Colonic mucosa (tissue), 4 donors: ENCODE measurements at places on chromosomes 12 and 14. TPM values are rescaled to one million over a fixed set of nuclear protein-coding genes. Genes with fewer than 3 reads are reported as not detected.

The PLBD2 gene
- total RNA-seq = 23.4 TPM

The TMCC3 gene
- 77.4 TPM for total RNA-seq

The ACRBP gene
- 1.9 TPM for total RNA-seq

The SIRT4 gene
- 1.3 TPM for total RNA-seq

The CCNB1IP1 gene
- total RNA-seq = 20.5 TPM

The LGMN gene
- total RNA-seq = 107 TPM

The CAPZA3 gene
- not detected for total RNA-seq

The CIROP gene
- total RNA-seq = not detected

The MORN3 gene
- not detected for total RNA-seq

The CCDC196 gene
- total RNA-seq = 0.82 TPM

The TOMM20L gene
- total RNA-seq = not detected

The PLEKHG7 gene
- 0.32 TPM for total RNA-seq

GRCh38 chr14:74856366-74856765 is 19.6 kb downstream of the PROX2 start:
- H3K4me3 ChIP-seq = no peak overlapping the region
- no peaks in the 10 kb centered on the region for H3K27me3 ChIP-seq
- H3K27ac ChIP-seq = no peak overlapping the region
- no peaks in the 10 kb centered on the region for H3K36me3 ChIP-seq
- H3K4me1 ChIP-seq = no peaks in the 10 kb centered on the region

- H3K4me1 ChIP-seq = no peaks in the 10 kb centered on the region
- DNase-seq = no peak
- H3K36me3 ChIP-seq = no peaks in the 10 kb centered on the region
- no peak overlapping the region for H3K27ac ChIP-seq
Measured at GRCh38 chr14:95320955-95321600, 1.4 kb upstream of the CLMN start.

GRCh38 chr12:115402443-115403180 is 718.6 kb upstream of the TBX3 start:
- no peaks in the 10 kb centered on the region for H3K4me1 ChIP-seq
- DNase-seq = no peak
- H3K4me3 ChIP-seq = no peak overlapping the region
- no peaks in the 10 kb centered on the region for H3K36me3 ChIP-seq

DNA sequence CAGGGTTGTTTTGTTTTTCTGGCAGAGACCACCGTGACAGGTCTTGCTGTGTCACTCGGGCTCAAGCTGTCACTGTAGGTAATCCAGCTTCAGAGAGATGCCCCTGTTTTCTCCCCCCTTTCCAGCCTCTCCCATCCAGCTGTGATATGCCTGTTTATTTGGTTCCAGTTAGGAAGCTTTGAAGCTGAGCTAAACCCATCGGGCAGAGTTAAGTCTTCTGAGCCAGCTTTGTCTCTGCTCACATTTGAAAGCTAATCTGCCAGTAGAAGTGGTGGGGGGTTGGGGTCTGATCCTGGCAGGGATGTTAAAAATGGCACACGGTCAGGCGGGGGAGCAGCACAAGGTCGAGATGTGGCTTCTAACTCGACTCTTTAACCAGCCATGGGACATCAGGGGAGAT is 130.0 kb downstream of the TSPAN9 start:
- H3K4me1 ChIP-seq = no peaks in the 10 kb centered on the region
- no peaks in the 10 kb centered on the region for H3K36me3 ChIP-seq
- no peak overlapping the region for H3K4me3 ChIP-seq
- H3K27ac ChIP-seq = no peak overlapping the region

DNA sequence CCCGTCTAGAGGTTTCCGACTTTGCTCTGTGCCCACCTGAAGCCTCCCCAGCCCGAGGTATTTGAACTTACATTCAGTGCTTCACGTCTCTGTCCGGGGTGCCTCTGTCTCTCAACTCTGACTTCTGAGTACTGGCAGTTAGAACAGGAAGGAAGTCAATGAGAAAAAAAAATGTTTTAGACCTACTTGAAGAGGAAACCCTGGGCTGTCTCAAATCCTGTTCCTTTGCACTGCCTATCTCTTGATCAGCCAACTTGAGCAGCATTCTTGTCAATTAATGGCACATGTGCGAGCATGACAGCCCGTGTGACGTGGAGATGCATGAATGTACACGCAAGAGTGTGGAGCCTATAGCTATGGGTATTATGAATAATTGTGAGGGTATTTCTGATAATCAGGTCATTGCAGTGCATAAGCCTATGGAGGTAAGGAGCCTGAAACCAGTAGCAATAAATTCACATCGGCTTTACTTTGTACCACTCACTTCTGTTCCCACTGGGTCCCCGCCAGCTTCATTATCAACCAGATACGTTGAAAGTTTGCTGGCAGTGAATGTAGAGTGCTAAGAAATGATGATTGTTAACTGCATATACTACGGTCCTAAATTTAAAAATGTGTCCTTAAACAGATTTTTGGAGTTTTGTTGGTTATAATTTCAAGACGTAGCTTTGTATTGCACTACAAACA is at the start of gene ARHGDIB:
TSS of gene ARHGDIB (minus strand) at position 136 of the 687 bp plus-strand sequence. CDS start 10,889 bp downstream, outside the sequence.
- H3K4me3 ChIP-seq = peak within 1 kb of the TSS; percentile 32
- H3K36me3 ChIP-seq = no peaks in the 10 kb centered on the region
- peak; percentile 39 for DNase-seq
- no peaks in the 10 kb centered on the region for H3K4me1 ChIP-seq
- H3K27me3 ChIP-seq = no peaks in the 10 kb centered on the region

GRCh38 chr14:51603495-51603894 is 48.2 kb upstream of the FRMD6 start:
- no peaks in the 10 kb centered on the region for H3K36me3 ChIP-seq
- no peak overlapping the region for H3K4me3 ChIP-seq
- H3K4me1 ChIP-seq = no peaks in the 10 kb centered on the region
- no peak overlapping the region for H3K27ac ChIP-seq

DNA sequence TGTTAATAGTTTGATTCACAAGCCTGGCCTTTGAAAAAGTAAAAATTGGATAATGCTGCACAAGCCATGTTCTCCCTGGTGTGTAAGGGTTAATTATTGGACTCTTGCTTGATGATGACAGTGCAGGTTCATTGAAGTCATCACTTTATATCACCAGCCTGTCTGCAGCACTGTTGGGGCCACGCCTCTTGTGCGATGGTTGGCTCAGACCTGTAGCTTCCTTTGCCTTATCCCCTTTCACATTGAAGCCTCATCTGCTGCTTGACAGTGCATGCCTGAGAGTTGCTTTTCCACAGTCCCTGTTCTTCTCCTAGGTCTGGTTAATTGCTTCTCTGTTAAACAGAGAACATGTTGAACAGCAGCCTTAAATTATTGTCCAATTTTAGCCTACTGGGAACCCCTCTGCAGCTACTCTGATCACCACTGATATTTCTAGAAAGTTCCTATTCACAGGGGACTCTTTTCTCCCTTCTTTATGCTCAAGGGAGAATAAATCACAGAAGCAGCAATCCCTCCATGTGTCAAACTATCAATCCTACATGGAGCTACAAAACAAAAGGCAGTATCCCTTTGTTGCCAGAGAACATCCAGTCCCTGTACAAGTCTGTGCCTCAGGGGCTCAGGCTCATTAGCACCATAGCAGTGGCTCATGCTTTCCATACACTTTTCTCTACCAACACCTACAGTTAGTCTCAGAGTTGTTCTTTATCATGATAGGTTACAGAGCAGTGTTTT is 322.1 kb downstream of the RGS6 start:
- no peak for DNase-seq
- no peak overlapping the region for H3K4me3 ChIP-seq
- no peak overlapping the region for H3K27ac ChIP-seq
- H3K36me3 ChIP-seq = no peaks in the 10 kb centered on the region
- H3K27me3 ChIP-seq = no peaks in the 10 kb centered on the region

DNA sequence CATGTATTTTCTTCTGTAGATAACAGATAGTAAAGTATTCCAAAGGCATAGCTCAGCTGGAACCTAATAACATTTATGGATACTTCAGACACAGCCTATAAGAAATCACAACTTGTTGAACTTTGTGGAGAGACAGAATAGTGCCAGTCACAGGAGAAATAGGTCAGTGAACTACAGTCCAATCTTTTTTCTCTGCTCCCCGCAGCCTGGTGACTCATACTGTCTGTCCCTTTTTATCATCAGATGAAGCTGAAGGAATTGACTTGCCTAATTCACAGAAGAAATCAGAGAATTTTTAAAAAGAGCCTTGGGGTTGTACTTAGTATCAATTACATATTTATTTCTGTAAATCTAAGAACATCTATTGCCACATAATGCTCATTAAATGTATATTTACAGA is 222.3 kb downstream of the ALG10 start:
- no peaks in the 10 kb centered on the region for H3K36me3 ChIP-seq
- H3K27me3 ChIP-seq = no peaks in the 10 kb centered on the region
- DNase-seq = no peak
- H3K4me1 ChIP-seq = no peaks in the 10 kb centered on the region
- no peak overlapping the region for H3K4me3 ChIP-seq
- H3K27ac ChIP-seq = no peak overlapping the region

GRCh38 chr12:66438601-66439000 is 136.3 kb downstream of the HELB start:
- no peaks in the 10 kb centered on the region for H3K27me3 ChIP-seq
- no peak overlapping the region for H3K4me3 ChIP-seq
- no peak overlapping the region for H3K27ac ChIP-seq
- no peak for DNase-seq

GRCh38 chr12:89333564-89334252 is 18.6 kb downstream of the DUSP6 start:
- H3K36me3 ChIP-seq = no peaks in the 10 kb centered on the region
- no peaks in the 10 kb centered on the region for H3K27me3 ChIP-seq
- no peak overlapping the region for H3K4me3 ChIP-seq
- peak; percentile 45 for DNase-seq
- no peak overlapping the region for H3K27ac ChIP-seq
- H3K4me1 ChIP-seq = no peaks in the 10 kb centered on the region

DNA sequence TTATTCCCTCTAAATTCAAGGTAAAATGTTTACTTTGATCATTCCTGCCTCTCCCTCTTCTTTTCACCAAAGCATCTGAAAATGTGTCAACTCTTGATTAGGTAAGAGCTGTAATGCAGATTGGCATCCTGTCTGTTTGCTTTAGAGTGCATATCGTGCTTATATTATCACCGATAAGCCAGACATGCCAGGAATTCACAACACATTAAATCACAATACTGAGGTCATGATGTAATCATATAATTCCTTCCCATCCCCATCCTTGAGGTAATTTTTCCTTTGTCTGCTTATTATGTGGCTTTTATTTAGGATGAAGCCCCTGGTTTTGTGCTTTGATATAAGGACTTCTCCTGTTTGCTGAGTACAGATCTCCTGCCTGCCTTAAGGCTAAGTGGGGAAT is 10.2 kb downstream of the DDX47 start:
- no peak overlapping the region for H3K27ac ChIP-seq
- H3K27me3 ChIP-seq = no peaks in the 10 kb centered on the region
- H3K4me3 ChIP-seq = no peak overlapping the region
- DNase-seq = no peak
- H3K36me3 ChIP-seq = peaks cover 23% of the 10 kb centered on the region

GRCh38 chr14:52678591-52678990 is 16.8 kb downstream of the ERO1A start:
- no peaks in the 10 kb centered on the region for H3K4me1 ChIP-seq
- peaks cover 4% of the 10 kb centered on the region for H3K36me3 ChIP-seq
- no peak overlapping the region for H3K4me3 ChIP-seq
- H3K27ac ChIP-seq = no peak overlapping the region
- no peak for DNase-seq
- no peaks in the 10 kb centered on the region for H3K27me3 ChIP-seq

GRCh38 chr14:90556666-90557450 is 160.0 kb downstream of the CALM1 start:
- H3K4me1 ChIP-seq = no peaks in the 10 kb centered on the region
- H3K36me3 ChIP-seq = no peaks in the 10 kb centered on the region
- DNase-seq = no peak
- H3K27ac ChIP-seq = no peak overlapping the region
- H3K27me3 ChIP-seq = no peaks in the 10 kb centered on the region

GRCh38 chr12:75909714-75910656 is 121.6 kb downstream of the PHLDA1 start:
- no peaks in the 10 kb centered on the region for H3K36me3 ChIP-seq
- H3K4me3 ChIP-seq = no peak overlapping the region
- DNase-seq = no peak
- no peak overlapping the region for H3K27ac ChIP-seq

DNA sequence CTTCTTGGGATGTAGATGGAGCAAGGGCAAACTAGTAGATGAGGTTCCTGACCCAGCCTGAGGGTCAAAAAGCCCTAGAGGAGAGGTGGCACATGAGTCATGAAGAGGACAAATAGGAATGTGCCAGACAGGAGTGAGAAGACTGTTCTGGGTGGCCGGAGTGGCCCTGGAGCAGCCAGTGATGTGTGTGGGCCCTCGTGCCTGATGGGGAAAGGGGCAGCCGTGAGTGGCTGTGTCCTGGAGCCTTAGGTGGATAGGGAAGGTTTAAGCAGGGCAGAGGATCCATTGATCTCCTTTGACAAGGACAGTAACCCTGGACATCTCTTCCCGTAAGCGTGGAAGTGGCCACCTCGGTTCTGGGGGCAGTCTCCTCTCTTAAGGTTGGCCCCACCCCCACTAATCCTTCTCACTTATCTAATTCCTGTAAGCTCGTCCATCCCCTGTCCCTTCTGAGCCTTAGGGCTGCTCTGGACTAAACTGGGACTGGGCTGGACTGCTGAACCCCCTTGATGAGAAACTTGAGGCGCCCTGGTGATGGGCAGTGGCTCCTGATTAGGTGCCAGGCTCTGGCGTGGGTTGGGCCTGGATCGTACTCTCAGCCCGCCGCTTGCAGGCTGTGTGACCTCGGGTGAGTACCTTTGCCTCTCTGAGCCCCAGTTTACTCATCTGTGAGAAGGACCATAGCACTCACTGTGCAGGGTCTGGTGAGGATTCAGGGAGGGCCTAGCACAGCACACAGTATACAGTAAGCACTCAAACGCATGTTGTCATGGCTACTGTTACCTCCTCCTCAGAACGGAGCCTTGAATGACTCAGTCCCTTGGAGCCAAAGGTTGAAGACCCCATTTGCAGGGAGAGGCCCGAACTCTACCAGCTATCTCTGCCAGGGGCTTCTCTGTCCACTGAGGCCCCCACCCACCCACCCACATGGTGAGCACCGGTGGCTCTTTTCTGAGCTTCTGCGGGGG is 4.0 kb downstream of the FAM222A start:
- H3K4me1 ChIP-seq = no peaks in the 10 kb centered on the region
- H3K36me3 ChIP-seq = no peaks in the 10 kb centered on the region
- no peak overlapping the region for H3K4me3 ChIP-seq

- no peak overlapping the region for H3K4me3 ChIP-seq
- H3K4me1 ChIP-seq = no peaks in the 10 kb centered on the region
Measured at GRCh38 chr14:33309106-33309505, 370.4 kb downstream of the NPAS3 start.

DNA sequence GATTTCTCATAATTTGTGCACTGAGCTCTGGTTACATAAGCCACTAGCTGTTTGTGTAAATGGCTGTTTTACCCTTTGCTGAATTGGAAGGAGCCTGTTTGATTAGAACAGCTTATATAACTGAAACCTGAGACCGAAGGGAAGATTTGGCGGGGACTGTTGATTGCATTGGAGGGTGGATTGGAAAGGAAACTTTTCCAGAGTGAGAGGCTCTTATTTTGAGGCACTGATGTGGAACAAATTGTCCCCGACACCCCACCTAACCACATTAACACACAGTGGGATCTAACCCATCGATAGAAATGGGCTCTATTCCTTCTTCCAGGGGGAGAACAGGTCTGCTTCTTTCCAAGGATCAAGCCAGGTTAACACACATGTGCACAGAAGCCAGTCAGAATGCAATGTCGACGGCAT is 51.7 kb downstream of the TMEM30B start:
- no peak for DNase-seq
- no peaks in the 10 kb centered on the region for H3K36me3 ChIP-seq
- no peak overlapping the region for H3K4me3 ChIP-seq

GRCh38 chr12:121668750-121669520 is 519 bp downstream of the MORN3 start:
- no peaks in the 10 kb centered on the region for H3K27me3 ChIP-seq
- no peak for DNase-seq
- H3K27ac ChIP-seq = no peak overlapping the region
- H3K36me3 ChIP-seq = no peaks in the 10 kb centered on the region
